ENCODE measurements at places on chromosomes 13 and 19.

- DNase-seq, result no peak
These were observed 138.1 kb upstream of the KL start for GRCh38 chr13:32878163-32878562.

- DNase-seq, result no peak
These were observed 1314.6 kb downstream of the EFNB2 start for GRCh38 chr13:105220881-105221280.

DNA sequence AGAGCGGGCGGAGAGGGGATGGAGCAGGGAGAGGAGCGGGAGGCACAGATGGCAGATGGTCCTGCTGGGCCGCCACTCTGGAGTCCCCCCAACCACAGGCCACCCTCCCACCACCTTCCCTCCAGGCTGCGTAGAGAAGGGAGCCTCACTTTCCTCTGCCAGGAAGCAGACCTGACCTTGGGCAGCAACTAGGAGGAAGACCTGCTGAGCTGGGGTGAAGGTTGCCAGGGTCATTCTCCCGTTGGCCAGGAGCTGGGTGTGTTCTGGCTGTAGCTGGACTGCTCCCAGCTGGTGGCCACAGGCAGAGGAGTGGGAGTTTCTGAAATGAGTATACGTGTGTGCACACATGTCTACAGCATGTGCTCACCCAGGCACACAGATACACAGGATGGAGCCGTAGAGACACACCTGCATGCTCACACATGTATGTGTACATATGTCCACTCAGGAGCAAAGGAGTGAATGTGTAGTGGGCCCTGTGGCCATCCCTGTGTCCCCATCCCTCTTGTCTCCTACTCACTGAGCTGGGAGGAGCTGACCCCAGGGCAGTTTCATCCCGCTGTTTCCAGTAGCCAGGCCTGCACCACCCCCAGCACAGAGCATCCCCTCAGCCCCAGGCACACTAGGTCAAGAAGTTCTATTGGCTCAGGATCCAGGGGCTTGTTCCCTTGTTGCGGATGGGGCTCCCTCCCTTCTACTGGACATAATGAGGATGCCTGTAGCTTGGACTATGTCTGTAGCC, 53.0 kb downstream of the CHST8 start:
- DNase-seq, result no peak

DNA sequence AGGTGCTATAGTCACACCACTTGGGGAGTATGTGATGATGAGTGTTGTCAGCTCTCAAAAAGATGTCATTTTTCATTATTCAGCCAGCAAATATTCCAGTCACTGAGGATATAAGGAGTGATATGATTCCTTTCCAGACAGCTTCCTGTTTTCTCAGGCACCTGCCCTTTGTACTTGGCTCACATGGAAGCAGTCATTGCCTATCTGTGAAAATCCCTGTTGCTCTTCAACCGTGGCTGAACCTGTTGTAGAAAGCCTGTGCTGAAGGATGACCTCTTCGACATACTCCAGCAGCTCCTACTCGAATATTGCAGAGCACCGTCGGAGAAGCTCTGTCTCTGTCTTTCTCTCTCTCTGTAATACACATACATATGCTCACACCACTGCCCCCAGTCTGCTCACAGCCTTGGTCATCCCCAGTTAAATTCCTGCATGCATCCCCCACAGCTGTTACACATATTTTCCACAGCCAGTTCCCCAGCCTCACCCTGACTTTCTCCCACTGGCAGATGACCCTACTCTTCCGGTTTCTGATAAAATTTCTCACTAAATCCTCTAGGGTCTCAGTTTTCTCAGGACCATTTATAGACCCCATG, 204.2 kb upstream of the ARGLU1 start:
- no peak for DNase-seq

GRCh38 chr19:13155472-13156359, 5.5 kb downstream of the IER2 start:
- no peak for DNase-seq

DNA sequence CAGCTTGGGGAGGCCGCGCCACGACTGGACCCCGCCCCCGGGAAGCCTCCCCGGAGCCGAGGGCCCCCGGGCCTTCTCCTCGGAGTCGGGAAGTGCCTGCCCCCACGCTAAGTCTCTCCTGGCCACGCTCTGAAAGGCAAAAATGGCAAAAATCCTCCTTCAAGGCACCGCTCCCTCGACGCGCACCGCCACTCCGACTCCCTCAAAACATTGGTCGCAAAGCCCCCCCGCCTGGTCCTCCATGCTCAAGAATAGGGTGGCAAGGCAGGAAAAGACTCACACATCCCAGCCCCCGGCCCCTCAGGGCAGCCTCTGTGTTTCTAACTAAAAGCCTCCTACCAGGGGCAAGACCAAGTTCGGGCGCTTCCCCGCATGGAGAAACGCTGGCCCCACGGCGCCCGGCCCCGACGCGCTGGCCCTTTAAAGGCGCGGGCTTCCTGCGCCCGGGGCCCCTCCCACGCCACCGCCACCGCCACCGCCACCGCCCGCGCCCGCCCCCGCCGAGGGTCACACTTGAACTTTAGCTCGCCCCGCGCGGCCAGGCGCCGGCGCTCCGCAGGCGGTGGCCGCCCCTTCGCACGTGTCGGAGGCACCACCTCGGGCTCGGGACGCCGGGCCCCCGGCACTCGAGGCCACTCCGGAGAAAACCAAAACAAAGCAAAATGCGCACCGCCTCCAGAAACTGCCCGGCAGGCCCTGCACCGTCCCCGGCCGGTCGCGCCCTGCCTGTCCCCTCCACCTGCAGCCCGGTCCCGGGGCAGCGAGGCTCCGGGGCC, 1.9 kb downstream of the FOXO1 start:
- no peak for DNase-seq
